ENCODE measurements at places on chromosomes 12 and 14. TPM values are rescaled to one million over a fixed set of nuclear protein-coding genes. Genes with fewer than 3 reads are reported as not detected.

Gene PTPN6
- 1.0 TPM for total RNA-seq

Gene CLEC9A
- total RNA-seq, result not detected

Gene HHIPL1
- 2.6 TPM for total RNA-seq

Gene ARG2
- 2.7 TPM for total RNA-seq

Gene RNF10
- total RNA-seq, result 106 TPM

Gene KMT2D
- 16.4 TPM for total RNA-seq

Gene LUM
- total RNA-seq, result 299 TPM

Gene CLEC4A
- not detected for total RNA-seq

Gene LYZ
- 0.56 TPM for total RNA-seq

Gene BEGAIN
- 0.08 TPM for total RNA-seq

Gene KERA
- not detected for total RNA-seq

Gene ENO2
- 45.2 TPM for total RNA-seq

Gene STYK1
- 2.3 TPM for total RNA-seq

Gene SLC38A4
- total RNA-seq, result 0.24 TPM

Measured in epithelial cell of alveolus of lung (primary cell).